Activated naive CD4-positive, alpha-beta T cell treated with anti-CD3 and anti-CD28 coated beads, Interleukin-2, amount 50 U/mL, for 72 hours (primary cell): ENCODE measurements at places on chromosomes 2 and 18. TPM values are rescaled to one million over a fixed set of nuclear protein-coding genes. Genes with fewer than 3 reads are reported as not detected.

Gene CHRNG
- total RNA-seq: not detected

DNA sequence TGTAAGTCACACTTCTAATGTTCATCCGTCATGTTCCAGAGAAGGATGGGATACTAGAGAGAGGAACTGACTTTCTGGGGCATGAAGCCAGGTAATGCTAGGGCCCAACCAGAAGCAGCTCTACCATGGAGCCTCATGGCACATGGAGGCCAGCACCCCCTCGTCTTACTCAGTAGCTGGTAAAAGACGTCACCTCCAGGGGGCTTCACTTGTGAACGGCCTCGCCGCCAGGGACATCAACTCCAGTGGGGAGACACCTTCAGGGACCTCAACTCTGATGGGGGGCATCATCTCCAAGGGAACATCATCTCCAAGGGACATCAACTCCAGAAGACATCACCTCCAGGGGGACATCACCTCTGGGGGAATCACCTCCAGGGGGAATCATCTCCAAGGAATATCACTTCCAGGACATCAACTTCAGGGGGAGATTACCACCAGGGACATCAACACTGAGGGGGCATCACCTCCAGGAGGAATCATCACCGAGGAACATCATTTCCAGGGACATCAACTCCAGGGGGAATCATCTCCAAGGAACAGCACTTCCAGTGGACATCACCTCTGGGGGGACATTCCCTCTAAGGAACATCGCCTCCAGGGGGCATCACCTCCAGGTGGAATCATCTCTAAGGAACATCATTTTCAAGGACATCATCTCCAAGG, 168.4 kb downstream of the NDUFA10 start:
- no peak for DNase-seq

GRCh38 chr2:138475277-138475776, 26.2 kb upstream of the SPOPL start:
- no peak for DNase-seq

- DNase-seq: no peak
These were observed 26.2 kb upstream of the ARHGEF4 start for GRCh38 chr2:130810490-130810889.

Gene UGT1A10
- not detected for total RNA-seq

DNA sequence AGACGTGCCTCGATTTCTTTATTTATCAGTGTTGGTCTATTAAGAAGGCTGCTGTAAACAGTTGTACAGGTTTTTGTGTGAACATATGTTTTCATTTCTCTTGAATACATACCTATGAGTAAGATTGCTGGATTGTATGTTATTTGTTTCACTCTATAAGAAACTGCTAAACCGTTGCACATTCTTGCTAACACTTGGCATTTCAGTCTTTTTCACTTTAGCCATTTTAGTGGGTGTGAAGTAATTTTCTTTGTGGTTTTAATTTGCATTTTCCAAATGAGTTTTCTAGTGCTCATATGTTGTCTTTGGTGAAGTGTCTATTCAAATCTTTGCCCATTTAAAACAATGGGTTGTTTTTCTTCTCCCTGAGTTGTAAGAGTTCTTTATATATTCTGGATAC, 221.5 kb upstream of the SMAD7 start:
- DNase-seq: no peak
